ENCODE measurements at places on chromosomes 13 and 19. TPM values are rescaled to one million over a fixed set of nuclear protein-coding genes. Genes with fewer than 3 reads are reported as not detected.

DNA sequence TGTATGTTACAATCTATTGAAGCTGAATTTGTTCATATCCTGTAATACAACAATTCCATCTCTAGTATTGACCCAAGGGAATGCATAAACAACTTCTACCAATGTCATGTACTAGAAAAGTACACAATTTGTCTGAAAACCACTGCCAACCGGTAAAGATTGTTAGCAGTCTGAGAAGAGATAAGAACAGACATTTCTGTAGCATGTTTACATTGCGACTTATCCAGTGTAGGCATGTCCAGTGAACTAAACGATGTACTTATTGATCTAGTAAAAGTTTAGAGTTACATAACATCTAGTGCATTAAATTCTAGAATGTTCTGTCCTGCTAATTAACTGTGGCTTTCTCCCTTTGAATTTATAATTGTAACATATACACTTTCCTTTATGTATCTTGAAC lies 425.9 kb downstream of the SLITRK6 start:
- DNase-seq = no peak

DNA sequence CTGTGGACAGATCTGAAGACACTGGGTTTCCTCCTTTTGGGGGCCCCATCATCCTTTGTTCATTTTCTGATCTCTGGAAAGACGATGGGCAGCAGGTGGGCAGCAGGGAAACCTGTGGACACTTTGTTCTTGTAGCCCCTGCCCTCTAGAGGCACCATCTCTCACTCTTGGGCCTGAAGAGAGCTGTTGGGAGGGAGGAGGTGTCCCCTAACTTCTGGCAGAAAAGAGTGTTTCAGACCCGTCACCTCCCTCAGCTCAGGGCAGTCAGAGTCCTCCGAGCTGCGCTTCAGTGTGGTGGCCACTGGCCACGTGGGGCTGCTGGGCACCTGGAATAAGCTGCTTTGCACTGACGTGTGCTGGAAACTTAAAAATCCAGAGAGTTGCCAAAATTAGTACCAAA lies 26.9 kb upstream of the RNF17 start:
- DNase-seq = no peak

DNA sequence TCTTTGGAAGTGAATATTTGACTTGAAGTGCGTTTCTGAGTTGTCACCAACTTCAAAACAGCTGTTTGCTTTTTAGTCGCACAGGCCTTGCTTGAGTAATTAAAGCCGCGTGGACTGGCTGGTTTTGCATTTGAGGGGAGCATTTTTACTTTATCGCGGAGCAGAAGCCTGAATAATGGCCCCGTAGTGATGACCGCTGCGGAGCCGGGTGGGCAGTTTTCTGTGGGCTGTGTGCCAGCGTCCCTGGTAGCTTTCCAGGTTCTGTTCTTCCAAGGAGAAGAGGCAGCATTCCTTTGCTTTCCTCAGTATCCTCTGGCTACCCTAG lies 1.1 kb downstream of the NAA16 start:
- DNase-seq = peak; percentile 30

ATP1A3 gene
- total RNA-seq = 9.0 TPM

CLEC11A gene
- 59.1 TPM for total RNA-seq

GRCh38 chr13:100182900-100183490 lies 94.1 kb downstream of the PCCA start:
- no peak for DNase-seq

DNA sequence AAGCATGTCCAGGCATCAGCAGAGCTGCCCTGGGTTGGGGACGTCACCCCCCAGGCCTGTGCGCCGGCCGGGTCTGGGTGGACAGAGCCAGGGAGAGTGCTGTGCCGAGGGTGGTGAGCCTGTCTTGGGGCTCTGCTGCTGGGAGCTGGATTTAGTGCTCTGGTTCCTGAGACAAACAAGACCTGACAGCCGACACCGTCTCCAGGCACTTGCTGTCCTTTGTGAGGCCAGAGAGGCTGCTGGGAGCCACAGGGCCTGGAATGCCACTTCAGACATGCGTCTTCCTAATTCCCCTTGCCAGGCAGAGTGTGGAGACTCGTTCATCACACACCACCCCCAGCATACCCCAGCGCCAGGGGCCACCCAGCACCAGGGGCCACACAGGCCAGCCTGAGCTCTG lies 165.8 kb downstream of the KDM4B start:
- no peak for DNase-seq

- DNase-seq = no peak
Measured at GRCh38 chr13:103517066-103517767, 451.0 kb upstream of the SLC10A2 start.

KCNN1 gene
- total RNA-seq = 63.5 TPM

- peak; percentile 55 for DNase-seq
Measured at GRCh38 chr19:34254698-34255432, 511 bp downstream of the GARRE1 start.

PGLYRP1 gene
- not detected for total RNA-seq

All from A673 (cell line).